Smooth muscle cell of the coronary artery (primary cell): ENCODE measurements at places on chromosomes 2 and 18. TPM values are rescaled to one million over a fixed set of nuclear protein-coding genes. Genes with fewer than 3 reads are reported as not detected.

UGT1A10 gene
- total RNA-seq: 0.23 TPM in 1 of 2 replicates, not detected in the other

ADRA2B gene
- 3.5 TPM in 1 of 2 replicates, not detected in the other for total RNA-seq

FEV gene
- not detected in 2 replicates for total RNA-seq

TTC39C gene
- total RNA-seq: 10.1 and 15.7 TPM in 2 replicates

RMDN2 gene
- total RNA-seq: 2.9 and 3.8 TPM in 2 replicates

MAB21L4 gene
- not detected in 2 replicates for total RNA-seq

APCDD1 gene
- total RNA-seq: 0.15 and 10.5 TPM in 2 replicates

VWA3B gene
- total RNA-seq: not detected in 2 replicates

CCDC150 gene
- total RNA-seq: 2.7 and 4.7 TPM in 2 replicates

TMEM198 gene
- total RNA-seq: 0.59 and 1.3 TPM in 2 replicates

EGR4 gene
- total RNA-seq: not detected in 2 replicates

HOXD12 gene
- total RNA-seq: not detected in 2 replicates
